Lung (tissue), 17 donors: ENCODE measurements at places on chromosomes 5 and 9. TPM values are rescaled to one million over a fixed set of nuclear protein-coding genes. Genes with fewer than 3 reads are reported as not detected.

Gene ABITRAM
- 13.5 TPM for polyA plus RNA-seq

Gene CTNND2
- 0.30 TPM for polyA plus RNA-seq

Gene SHOC1
- polyA plus RNA-seq: 0.18 TPM

Gene NR4A3
- 2.6 TPM for polyA plus RNA-seq

Gene UBAC1
- 40.1 TPM for polyA plus RNA-seq

Gene GPR151
- polyA plus RNA-seq: not detected
